ENCODE measurements at places on chromosomes 11 and 22.
A peak's percentile ranks its signal among the peaks of the same experiment; 100 is the strongest.

GRCh38 chr11:11427542-11427941 lies 74.5 kb upstream of the CSNK2A3 start:
- no peak for DNase-seq

DNA sequence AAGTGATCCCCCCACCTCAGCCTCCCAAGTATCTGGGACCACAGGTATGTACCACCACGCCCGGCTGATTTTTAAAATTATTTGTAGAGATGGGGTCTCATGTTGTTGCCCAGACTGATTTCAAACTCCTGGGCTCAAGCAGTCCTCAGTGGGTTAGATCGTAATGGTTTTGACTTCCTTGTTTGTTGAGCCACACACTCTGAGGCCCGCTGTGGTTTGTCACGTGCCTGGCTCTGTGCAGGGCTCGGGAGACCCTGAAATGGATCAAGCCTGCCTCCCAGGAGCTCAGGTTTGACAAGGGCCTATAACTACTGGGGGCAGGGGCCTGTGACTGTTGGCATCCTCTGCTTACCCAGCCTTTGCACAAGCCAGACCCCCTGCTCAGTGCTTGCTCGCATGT lies 68.1 kb downstream of the MPPED1 start:
- no peak for DNase-seq

- no peak for DNase-seq
Observed at GRCh38 chr11:61280883-61281580, 14.1 kb downstream of the VWCE start.

- peak; percentile 35 for DNase-seq
Observed at GRCh38 chr22:40396882-40397281, 26.5 kb downstream of the SGSM3 start.

Data from iPS DF 6.9 (cell line).